ENCODE measurements at places on chromosomes 1 and 21.

- DNase-seq, result no peak
Measured at GRCh38 chr1:205014783-205015182, 28.2 kb upstream of the CNTN2 start.

DNA sequence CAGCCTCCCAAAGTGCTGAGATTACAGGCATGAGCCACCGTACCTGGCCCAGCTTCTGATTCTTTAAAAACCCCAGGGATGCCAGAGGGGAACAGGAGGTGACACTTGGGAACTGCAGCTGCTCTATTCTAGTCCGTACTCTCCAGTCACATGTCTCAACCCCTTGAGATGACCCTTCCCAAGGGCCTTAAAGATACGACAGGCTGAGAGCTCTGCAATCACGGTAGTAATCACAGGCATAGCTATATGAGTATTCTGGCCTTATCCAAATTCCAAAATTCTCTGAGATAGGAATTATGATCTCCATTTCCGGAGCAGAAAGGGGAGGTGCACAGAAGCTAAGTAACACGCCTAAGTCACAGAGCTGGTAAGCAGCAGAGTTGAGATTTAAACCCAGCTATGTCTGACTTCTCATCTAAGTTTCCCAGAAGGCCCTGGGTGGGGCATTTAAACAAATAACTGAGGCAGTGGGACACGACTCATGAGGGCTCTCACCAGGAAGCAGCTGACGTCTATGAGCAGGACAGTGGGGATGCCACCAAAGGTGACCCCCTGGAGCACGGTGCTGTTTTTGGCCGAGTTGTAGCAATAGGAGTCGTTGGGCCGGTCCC is 5.2 kb downstream of the TMEM63A start:
- no peak for DNase-seq

DNA sequence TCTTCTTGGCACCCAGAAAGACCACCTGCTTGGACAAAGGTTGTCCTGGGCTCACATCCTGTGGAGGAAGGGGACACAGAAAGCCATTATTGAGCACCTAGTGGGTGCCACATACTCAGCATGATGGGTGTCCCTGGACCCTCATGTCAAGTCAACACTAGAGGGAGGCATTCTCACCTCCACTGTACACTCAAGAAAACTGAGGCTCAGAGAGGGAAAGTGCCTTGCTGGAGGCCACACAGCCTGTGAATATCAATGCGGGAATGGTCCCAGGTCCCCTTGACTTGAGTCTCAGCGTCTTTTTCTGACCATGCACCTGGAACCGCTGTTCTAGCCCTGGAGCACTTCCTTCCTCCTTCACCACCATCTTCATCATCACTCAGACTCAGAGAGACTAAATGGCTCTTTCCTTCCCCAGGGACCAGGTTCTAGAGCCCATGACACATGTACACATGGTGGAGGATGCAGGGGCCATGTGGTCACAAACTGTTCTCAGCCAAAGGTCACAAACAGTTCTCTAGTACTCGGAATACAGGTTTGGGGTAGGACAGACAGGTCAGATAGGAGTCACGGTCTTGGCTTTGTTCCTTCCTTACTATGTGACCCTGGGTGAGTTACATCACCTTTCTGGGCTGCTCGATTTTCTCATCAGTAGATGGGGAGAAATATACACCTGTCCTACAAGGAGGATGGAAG is 89.2 kb upstream of the WNT4 start:
- no peak for DNase-seq

GRCh38 chr1:24096009-24096738 is 15.8 kb downstream of the MYOM3 start:
- no peak for DNase-seq

DNA sequence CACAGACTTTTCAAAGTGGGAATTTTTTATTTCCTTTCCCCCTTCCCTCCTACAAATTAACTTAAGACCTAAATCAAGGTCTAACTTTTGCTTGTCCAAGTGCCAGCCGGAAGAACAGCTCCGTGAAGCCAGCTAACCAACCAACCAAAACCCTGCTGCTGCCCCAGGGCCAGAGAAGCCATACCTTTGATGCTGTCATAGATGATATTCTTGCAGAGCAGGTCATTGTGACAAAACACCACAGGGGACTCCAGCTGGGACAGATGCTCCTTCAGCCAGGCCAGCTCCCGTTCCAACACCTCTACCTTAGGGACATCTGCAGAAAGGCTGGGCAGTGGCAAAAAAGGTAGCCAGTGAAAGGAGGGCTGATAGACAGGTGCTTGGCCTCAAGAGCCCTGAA is 10.7 kb downstream of the ETNK2 start:
- no peak for DNase-seq

DNA sequence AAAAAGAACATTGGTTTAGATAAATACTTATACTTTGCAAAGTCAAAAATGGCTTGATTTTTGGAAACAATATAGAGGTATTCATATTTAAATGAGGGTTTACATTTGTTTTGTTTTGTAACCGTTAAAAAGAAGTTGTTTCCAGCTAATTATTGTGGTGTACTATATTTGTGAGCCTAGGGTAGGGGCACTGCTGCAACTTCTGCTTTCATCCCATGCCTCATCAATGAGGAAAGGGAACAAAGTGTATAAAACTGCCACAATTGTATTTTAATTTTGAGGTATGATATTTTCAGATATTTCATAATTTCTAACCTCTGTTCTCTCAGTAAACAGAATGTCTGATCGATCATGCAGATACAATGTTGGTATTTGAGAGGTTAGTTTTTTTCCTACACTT is 65.3 kb upstream of the SAMD13 start:
- no peak for DNase-seq
